Frontal cortex (tissue), 4 donors: ENCODE measurements at places on chromosomes 2 and 18. TPM values are rescaled to one million over a fixed set of nuclear protein-coding genes. Genes with fewer than 3 reads are reported as not detected.

Gene ELOA2
- not detected for total RNA-seq

- no peak for DNase-seq
These were observed 21.9 kb downstream of the GATA6 start for GRCh38 chr18:22191346-22191695.

Gene KIAA1328
- total RNA-seq, result 20.4 TPM

- no peak for DNase-seq
These were observed 585.7 kb upstream of the GCFC2 start for GRCh38 chr2:76296438-76296837.

DNA sequence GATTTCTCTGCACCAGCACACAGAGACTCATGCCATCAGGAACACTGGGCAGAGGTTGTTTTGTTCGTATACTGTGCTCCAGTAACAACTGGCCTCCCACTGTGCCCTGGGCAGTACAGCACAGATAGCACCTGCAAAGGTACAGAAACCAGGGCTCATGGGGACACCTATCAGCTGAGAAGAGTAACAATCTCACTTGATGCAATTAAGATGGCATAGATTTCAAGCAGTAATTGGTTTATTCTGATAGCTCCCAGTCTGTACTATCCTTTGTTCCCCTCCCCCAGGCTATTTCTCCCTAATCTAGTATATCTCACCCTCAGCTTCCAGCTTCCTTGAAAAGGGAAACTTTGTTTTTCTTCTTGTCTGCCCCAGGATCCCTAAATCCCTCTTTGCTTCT is 343.9 kb upstream of the MMADHC start:
- DNase-seq, result no peak

DNA sequence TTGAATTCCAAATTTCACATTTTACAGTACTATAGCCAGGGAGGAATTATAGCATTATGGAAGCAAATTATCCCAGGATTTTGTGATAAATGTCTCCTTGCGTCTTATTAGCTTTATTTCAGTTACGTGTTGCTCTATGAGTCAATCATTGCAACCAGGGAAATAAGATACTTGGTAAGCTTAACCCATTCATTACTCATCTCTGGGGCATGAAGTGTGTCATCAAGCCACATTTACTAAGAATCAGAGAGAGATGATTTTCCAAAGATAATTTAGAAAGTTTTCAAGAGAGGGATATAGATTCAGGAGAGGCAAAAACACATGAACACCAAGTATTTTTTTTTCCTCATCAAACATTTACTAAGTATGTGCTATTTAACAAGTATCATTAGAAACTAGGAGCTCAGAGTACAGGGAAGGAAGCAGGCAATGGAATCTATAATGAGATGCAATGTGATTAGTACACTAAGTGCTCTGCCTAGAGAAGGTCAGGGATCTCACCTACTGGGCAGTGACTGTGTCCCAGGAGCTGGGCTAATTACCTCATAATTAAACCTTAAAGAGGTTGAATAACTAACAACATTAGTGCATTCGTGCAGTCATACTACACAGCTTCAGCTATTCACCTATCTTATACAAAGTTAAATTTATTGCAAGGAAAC is 217.8 kb upstream of the NXPH2 start:
- no peak for DNase-seq

Gene CNGA3
- 1.2 TPM for total RNA-seq

GRCh38 chr2:205925373-205926337 is 160.3 kb downstream of the INO80D start:
- DNase-seq, result no peak

Gene OXER1
- total RNA-seq, result not detected

GRCh38 chr18:28494151-28494550 is 317.2 kb upstream of the CDH2 start:
- DNase-seq, result no peak

Gene FABP1
- total RNA-seq, result not detected

DNA sequence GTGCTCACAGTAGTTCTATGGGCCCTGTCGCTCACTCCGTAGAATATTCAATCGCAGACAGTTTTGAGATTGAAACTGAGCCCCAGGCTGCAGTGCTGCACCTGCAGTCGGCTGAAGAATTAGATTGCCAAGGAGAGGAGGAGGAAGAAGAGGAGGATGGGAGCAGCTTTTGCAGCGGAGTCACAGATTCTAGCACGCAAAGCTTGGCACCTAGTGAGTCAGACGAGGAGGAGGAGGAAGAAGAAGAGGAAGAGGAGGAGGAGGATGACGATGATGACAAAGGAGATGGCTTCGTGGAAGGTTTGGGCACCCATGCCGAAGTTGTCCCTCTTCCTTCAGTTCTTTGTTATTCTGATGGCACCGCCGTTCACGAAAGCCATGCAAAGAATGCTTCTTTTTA is 115.2 kb downstream of the GALNT3 start:
- no peak for DNase-seq

DNA sequence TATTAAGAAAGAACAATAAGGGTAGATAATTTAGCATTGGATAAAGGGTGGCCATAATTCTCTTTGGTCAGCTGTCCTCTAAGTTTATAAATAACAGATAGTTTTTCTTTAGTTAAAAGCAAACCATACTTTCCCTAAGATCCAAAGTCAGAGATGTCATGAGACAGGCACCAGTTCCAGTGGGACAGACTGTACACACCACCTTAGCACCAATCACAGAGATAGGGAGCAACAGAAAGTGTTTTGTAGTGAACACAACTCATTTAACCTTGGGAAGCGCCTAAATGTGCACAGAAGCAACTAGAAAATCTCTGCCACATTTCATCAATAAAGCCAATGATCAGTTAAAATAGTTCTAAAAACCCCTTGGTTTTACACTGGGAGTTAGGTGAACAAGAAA is 186.8 kb upstream of the SMAD7 start:
- no peak for DNase-seq

GRCh38 chr2:118031566-118031965 is 17.7 kb upstream of the CCDC93 start:
- no peak for DNase-seq

DNA sequence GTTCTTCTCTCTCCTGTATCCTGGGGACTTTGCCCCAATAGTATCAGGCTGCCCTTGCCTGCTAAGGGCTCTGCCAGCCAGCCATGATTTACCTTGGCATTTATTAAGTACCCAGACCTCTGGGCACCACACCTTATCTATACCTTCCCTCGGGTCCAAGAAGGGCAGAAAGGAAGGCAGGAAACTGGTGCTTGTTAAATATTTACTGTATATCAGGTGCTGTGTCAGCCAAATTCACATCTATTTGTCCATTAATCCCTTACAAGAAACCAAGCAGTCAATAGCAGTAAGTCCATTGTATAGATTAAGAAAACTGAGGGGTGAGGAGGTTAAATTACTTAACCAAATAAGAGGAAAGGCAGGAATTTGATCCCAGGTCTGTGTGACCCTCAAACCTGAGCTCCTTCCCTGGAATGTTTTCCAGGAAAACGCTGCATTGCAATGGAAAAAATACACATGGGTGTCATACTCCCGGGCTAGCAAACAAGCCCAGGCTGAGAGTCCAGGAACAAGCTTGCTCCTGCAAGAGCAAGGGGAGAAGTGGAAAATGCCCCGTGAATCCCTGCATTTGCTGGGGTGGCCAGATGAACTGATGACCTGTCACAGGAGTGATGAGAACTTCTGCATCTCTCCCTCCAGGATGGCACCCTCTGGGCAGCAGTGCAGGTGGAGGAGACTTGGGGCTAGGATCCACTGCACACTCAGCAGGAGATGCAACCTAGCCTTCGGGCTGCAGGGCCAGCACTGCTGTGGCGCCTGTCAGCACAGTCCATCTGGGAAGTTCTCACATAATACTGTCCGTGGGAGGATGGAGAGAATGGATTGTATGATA is 30.4 kb downstream of the CIB4 start:
- DNase-seq, result no peak

- no peak for DNase-seq
These were observed 58.4 kb downstream of the TMEM247 start for GRCh38 chr2:46537624-46538295.

Gene AGXT
- total RNA-seq, result not detected

DNA sequence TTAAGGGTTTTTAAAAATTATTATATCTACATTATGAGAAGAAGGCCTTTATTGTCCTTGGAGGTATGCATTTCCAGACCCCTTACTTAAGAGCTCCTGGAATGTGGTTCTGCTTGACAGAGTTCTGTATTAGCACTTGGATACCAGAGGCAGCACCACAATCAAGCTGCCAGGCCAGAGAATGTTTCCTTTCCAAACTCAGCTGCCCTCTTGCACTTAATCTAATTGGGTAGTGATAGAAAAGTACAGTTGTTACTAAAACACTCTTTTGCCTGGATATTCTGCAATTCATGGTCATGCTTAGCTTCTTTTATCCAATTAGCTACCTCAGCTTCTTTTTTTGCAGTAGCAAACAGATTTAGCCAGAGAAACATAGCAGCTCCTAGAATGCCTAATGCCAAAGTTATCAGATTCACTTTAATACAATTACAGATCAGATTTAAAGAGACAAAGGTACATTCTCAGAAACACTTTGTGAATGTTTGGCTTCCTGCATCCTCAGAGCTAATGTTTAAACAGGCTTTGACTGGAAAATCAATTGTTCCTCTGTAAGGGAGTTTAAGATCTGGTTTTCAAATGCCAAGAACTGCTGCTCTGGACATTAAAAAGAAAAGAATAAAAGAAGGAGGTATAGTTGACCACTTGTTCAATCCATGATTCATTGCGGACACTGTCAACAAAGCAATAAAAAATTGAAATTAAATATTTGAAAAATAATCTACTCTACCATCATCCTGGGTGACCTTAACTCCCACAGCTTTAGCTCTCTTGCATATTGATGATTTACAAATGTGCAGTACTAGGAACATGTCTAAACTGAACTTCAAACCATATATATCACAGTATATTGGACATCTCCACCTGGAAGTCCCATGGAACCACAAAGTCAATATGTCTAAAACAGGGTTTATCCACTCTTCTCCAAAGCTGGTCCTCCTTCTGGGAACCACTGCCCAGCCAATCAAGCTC is 12.8 kb downstream of the NOSTRIN start:
- DNase-seq, result no peak

GRCh38 chr2:1488851-1489250 is 75.6 kb downstream of the TPO start:
- DNase-seq, result no peak

Gene CENPA
- total RNA-seq, result 1.2 TPM

- no peak for DNase-seq
These were observed 85.3 kb downstream of the CDC42EP3 start for GRCh38 chr2:37585982-37586621.

DNA sequence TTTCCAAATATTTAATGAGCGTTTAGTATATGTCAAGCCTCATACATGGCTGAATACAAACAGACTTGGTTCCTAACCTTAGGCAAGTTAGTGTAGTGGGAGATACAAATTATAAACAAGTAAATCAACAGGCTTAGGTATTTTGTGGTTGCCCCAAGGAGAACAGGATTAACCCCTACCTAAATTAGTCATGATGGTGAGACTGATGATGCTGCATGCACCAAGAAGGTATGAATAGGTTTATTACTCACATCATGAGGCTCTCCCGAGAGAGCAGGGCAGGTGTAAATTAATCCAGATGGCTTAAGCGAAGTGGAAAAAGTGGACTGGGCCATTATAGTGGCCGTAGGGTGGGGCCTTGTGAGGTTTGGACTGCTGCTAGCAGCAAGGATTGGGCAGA is 118.1 kb upstream of the GCFC2 start:
- DNase-seq, result no peak

GRCh38 chr2:6441800-6442199 is 423.9 kb downstream of the CMPK2 start:
- no peak for DNase-seq

Gene SERPINB2
- not detected for total RNA-seq

Gene DLGAP1
- 57.1 TPM for total RNA-seq

Gene ALK
- total RNA-seq, result 2.0 TPM

- DNase-seq, result peak; percentile 66
These were observed at the start of gene BCL2 for GRCh38 chr18:63319383-63320122. BCL2 (minus strand) TSS chr18:63319769.

Gene C1GALT1C1L
- under 0.01 TPM for total RNA-seq

GRCh38 chr18:72672364-72673184 is 128.4 kb upstream of the CBLN2 start:
- no peak for DNase-seq

GRCh38 chr2:201661366-201661765 is 18.1 kb upstream of the TMEM237 start:
- no peak for DNase-seq

Gene RAD51AP2
- 0.82 TPM for total RNA-seq
